Foreskin keratinocyte (primary cell): ENCODE measurements at places on chromosomes 4 and X. TPM values are rescaled to one million over a fixed set of nuclear protein-coding genes. Genes with fewer than 3 reads are reported as not detected.

The MTMR8 gene
- polyA plus RNA-seq, result 0.90 and 0.93 TPM in 2 replicates

The WAS gene
- polyA plus RNA-seq, result 0.08 and 0.25 TPM in 2 replicates

The ZNF630 gene
- polyA plus RNA-seq, result 0.69 and 0.76 TPM in 2 replicates

DNA sequence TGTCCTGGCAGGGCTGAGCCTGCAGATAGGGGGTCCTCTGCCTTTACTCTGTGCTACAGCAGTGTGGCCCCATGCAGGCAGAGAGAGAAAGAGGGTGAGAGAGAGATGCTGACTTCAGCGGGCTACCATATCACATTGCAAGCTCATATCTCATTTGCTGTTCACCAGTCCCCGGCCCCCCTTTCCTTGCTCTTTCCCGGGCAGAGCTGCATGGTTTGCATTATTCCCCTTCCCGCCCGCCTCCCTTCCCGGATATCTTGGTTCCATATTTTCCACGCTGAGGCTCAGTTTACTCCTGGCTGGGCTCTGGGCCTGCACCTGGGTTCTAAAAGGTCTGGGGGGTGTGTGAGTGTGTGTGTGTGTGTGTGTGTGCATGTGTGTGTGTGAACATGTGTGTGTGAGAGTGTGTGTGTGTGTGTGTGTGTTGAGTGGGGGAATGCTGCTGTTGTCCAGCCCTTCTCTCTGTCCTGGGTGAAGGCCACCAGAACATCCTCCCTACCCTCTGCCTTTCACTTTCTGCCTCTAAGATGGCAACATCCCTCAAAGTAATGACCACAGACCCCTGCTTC lies 63.5 kb downstream of the PJA1 start:
- no peak for DNase-seq

DNA sequence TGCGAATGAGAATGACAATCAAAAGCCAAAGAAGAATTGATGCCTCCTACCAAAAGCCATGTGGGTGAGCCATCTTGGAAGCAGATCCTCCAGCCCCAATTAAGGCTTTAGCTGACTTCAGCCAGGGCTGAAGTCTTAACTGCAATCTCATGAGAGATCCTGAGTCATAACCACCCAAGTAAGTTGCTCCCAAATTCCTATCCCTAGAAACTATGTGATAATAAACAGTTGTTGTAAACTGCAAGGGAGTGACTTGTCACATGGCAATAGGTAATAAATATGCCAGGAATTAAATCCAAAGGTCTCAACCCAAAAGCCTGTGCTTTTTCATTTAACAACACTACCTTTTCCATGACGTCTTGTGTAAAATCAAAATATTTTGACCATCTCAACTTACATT lies 154.2 kb upstream of the TBL1X start:
- peak; percentile 7 for DNase-seq

DNA sequence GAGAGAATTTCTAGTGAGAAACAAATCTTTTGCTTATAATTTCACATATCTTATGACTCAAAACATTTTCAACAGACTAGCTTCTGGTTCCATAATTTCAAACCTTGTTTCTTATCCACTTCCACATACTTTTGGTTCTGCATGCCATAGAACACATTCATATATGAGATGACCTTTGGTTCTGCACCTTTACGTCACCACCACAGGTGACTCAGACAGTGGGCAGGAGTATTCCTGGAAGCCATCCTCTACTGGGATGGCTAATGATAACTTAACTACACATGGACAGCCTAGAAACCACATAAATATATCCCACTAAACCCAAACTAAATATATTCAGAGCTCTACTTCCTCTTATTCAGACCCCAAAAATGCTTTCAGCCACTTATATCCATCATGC lies 133.3 kb downstream of the DCK start:
- DNase-seq, result peak; percentile 96

DNA sequence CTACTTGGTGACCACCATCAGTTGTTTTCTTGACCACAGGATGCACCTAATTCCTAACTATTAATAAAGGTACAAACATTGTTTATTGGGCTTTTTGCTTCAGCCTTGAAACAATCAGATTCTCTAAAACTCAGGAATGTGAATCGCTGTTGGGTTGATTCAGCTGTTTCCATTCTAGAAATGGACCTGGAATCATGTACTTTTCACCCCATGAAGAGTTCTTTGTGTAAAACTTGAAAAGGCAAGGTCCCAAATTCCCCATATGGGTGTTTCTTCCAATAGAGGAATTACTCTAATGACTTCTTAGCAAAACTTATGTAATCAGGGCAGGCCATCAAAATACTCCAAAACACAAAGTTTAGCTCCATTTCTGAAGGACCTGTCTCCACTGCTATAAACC lies 7.4 kb downstream of the AFAP1 start:
- no peak for DNase-seq

GRCh38 chrX:80550722-80551121 lies 130.5 kb downstream of the TENT5D start:
- no peak for DNase-seq

DNA sequence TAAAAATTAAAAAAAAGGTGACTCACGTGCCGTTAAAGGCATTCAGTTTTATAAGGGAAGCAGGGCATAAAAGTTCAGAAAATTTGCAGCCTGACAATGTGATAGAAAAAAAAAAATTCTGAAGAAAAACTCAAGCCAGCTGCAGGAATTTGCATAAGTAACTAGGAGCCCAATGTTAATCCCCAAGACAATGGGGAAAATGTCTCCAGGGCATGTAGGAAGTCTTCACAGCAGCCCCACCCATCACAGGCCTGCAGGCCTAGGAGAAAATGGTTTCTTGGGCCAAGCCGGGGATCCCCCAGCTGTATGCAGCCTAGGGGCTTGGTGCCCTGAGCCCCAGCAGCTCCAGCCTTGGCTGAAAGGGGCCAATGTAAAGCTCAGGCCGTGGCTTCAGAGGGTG lies 31.2 kb downstream of the CHM start:
- no peak for DNase-seq

DNA sequence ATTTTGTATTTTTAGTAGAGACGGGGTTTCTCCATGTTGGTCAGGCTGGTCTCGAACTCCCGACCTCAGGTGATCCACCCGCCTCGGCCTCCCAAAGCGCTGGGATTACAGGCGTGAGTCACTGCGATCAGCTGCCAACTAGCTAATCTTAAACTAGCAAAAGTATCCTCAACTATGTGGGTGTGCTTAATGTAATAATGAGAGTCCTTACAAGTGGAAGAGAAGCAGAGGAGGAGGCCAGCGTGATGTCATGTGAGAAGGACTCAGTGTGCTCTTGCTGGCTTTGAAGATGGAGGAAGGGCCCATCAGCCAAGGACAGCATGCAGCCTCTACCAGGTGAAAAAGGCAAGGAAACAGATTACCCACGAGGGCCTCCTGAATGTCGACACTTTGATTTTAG lies 19.6 kb downstream of the SCD5 start:
- DNase-seq, result no peak

DNA sequence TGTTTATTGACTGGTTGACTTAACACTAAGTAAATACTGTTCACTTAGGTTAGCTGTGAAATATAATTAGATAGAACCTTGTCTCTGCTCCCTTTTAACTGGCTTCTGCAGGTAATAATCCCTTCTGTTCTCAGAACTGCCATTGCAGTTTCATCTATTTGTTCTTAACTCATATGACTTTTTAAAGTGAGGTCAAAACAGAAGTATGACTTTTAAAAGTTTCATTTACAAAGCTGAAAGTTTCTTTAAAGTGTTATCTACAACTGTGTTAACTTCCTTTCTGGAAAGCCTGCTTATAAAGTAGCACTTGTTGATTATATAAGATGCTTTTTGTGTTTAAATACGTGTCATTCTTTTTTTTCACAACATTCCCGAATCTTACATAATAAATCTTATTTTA lies 127.4 kb downstream of the TET2 start:
- DNase-seq, result no peak

DNA sequence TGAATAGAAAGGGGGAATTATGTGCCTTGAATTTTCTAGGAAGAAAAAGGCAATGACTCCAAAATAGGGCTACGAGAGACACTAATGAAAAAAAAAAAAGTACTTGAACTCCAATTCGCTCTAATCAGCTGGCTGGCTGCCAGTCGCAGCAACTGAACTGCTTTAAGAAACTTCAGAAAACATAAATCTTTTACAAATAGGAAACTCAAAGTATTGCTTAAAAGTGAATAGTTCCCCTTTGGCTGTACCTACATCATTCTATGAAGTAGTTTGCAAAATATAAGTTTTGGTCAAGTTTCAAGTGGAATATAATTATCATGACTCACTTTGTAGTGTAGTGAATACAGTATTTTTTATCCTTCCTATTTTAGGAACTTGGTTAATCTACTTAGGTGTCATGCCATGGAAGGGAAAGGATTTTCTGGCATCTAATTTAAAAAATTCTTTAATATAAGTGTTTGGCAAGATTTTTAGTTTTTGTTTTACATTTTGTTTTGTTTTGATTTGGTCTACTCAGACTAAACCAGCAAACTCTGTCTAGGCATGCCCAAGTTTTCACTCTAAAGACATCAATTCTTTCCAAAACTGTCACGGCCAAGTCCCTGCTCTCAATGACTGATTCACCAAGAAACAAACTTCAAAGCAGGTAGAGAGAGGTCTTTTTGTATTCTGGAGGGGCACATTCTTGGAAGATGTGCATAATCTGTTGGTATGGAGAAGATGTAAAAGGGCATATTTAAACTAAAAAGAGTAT lies 382.4 kb upstream of the GALNT7 start:
- peak; percentile 67 for DNase-seq

DNA sequence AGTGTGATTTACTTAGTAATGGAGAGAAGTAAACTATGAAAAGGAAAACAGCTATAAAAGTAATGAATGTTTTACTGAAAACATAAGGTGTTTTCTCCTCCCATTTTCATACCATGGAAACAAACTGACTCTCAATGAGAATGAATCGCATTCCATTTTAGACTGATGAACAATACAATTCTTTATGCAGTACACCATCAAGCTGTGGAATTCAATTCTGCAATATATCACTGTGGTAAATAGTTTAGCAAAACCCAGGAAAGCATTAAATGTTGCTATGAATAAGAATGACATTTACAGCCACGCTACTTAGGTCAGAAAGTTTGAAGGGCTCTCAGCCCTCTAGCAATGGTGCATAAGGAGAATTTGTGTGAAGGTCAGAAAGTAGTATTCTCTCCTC lies 7.4 kb downstream of the DCAF8L2 start:
- DNase-seq, result peak; percentile 9

DNA sequence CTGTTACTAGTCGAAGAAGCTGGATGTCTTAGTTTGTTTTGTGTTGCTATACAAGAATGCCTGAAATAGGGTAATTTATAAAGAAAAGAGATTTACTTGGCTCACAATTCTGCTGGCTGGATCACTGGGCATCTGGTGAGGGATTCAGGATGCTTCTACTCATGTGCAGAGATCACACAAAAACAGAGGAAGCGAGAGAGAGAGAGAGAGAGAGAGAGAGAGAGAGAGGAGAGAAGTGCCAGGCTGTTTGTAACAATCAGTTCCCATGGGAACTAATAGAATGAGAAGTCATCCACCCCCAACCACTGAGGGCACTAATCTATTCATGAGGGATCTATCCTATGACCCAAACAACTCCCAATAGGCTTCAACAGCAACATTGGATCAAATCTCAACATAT lies 66.2 kb upstream of the FAM9A start:
- no peak for DNase-seq

DNA sequence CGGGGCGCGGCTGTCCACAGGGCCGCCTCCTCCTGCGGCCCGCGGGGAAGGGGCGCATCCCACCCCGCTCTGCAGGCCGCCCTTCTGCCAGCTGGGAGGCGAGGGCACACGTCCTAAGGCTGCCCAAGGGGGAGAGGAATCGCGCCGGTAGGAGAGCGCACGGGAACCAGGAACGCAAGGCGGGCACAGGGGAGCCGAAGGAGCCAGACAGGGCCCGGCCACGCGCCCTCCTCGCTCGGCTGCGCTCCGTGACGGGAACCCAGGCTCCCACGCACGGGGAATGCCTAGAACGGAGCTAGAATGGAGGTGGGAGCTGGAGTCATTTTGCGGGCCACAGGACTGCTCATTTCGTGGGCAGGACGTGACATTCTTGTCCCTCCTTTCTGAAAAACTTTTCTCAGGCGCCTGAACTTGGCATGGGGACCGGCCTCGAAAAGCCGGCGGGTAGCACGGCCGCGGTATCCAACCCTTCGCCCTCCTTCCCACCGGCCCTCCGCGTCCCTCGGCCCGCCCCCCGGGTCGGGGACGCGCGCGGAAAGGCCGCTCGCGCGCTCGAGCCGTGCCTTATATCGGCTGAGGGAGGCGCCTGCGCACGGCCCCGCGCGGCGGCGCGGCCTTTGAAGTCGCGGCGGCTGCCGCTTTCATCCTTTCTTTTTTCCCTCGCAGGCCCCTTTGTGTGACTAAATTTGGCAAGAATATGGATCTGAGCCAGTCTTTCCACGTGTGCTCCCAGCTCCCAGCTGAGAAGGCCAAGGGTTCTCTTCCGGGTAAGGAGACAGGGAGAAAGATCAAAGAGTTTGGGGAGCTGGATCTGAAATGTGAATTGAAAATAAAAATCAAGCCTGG lies 4.2 kb upstream of the LEF1 start:
- DNase-seq, result peak; percentile 23

- no peak for DNase-seq
Measured at GRCh38 chrX:35444671-35445355, 353.3 kb upstream of the MAGEB16 start.

- no peak for DNase-seq
Measured at GRCh38 chr4:68324519-68325262, 25.2 kb downstream of the YTHDC1 start.
